Caki2 (cell line): ENCODE measurements at places on chromosomes 7 and 10. TPM values are rescaled to one million over a fixed set of nuclear protein-coding genes. Genes with fewer than 3 reads are reported as not detected.

- no peak for DNase-seq
These were observed 26.8 kb downstream of the DPCD start for GRCh38 chr10:101614663-101615524.

DNA sequence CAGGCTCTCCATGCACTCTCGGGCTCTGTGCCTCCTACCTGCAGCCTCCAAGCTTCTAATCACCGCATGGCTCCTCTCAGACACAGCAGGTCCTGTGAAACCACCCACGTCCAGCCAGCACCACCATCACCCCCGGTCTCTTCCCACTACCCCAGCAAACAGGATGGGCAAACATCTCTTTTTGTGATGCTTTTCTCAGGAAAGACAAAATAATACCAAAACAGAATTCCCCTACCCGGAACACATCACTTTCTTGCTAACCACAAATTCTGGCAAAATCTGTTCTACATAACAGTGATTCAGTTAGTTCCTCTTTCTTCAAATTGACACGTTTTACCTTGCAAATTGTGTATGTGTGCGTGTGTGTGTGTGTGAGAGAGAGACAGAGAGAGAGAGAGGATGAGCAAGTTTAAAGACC lies 6.5 kb downstream of the SNX8 start:
- DNase-seq, result no peak

- no peak for DNase-seq
These were observed 115.2 kb upstream of the PITRM1 start for GRCh38 chr10:3287572-3288445.

Gene CASP2
- 5.6 and 11.9 TPM in 2 replicates for total RNA-seq

GRCh38 chr7:86818903-86819302 lies 175.2 kb downstream of the GRM3 start:
- no peak for DNase-seq

DNA sequence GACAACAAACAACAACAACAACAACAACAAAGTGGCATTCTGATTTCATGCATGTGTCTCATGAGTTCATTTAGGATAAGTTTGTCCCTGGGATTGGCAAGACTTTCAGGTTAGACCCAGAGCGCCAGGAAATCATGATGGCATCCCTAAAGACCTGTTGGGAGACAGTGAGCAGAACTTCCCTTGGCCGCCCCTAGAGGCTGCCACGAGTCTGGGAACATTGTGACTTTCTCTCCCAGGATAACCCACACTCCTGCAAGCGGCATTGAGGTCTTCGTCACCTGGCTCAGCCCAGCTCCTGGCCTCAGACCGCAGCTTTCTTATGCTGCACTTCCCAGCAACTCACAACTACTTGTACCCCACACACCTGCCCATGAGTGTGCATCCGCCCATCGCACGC lies 80.5 kb upstream of the RNF32 start:
- no peak for DNase-seq

- no peak for DNase-seq
These were observed 602.5 kb downstream of the GRID1 start for GRCh38 chr10:85764108-85764507.

- DNase-seq, result no peak
These were observed 6.3 kb downstream of the UNC5B start for GRCh38 chr10:71218651-71219050.

GRCh38 chr7:31744294-31744874 lies 57.4 kb downstream of the PPP1R17 start:
- peak; percentile 47 for DNase-seq

GRCh38 chr10:98266647-98267046 lies 1.3 kb downstream of the LOXL4 start:
- DNase-seq, result no peak

GRCh38 chr10:77501846-77502261 lies 135.8 kb downstream of the KCNMA1 start:
- no peak for DNase-seq

Gene SPDYE16
- 2.2 TPM in 1 of 2 replicates, not detected in the other for total RNA-seq

GRCh38 chr7:9028012-9028411 lies 594.6 kb downstream of the NXPH1 start:
- DNase-seq, result no peak

Gene SAMD9
- 4.0 and 6.4 TPM in 2 replicates for total RNA-seq

Gene CLRN3
- total RNA-seq, result not detected in 2 replicates

Gene PLAC9
- not detected in 2 replicates for total RNA-seq

DNA sequence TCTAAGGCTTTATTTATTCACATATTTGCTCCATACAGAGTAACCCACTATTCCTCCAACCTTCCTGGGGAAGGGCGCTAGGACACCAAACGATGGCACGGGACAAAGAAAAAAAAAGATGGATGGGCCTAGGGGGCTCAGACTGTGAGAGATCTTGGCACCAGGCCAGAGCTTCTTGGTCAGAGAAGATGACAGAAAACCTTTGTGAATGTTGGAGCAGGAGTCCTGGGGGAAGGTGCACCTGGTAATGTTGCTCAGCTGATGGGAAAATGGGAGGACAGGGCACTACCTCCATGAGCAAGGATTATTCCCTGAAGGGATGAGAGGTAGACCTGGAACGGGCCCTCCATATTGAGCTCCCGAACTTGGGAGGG lies 1.4 kb upstream of the SH3PXD2A start:
- no peak for DNase-seq
